ENCODE measurements at places on chromosomes 7 and 10. TPM values are rescaled to one million over a fixed set of nuclear protein-coding genes. Genes with fewer than 3 reads are reported as not detected.

The CALML5 gene
- not detected for total RNA-seq

The FRMPD2 gene
- 3.3 TPM for total RNA-seq

The PLPP4 gene
- 18.8 TPM for total RNA-seq

The CLRN3 gene
- not detected for total RNA-seq

The XRCC2 gene
- 2.9 TPM for total RNA-seq

The GLRX3 gene
- total RNA-seq, result 68.5 TPM

The CALCR gene
- under 0.01 TPM for total RNA-seq

The BLNK gene
- 0.41 TPM for total RNA-seq

The AGAP5 gene
- 12.2 TPM for total RNA-seq

The SFTPD gene
- 0.41 TPM for total RNA-seq

The LAMTOR4 gene
- 34.6 TPM for total RNA-seq

The FGL2 gene
- 2.9 TPM for total RNA-seq

The BBS9 gene
- total RNA-seq, result 91.3 TPM

The PLXDC2 gene
- 10.6 TPM for total RNA-seq

The NEUROG3 gene
- not detected for total RNA-seq

The HOXA7 gene
- not detected for total RNA-seq

The CDHR3 gene
- total RNA-seq, result 11.4 TPM

The ADAM8 gene
- 1.2 TPM for total RNA-seq

The CAV2 gene
- total RNA-seq, result 25.7 TPM

The ZPBP gene
- total RNA-seq, result 0.41 TPM

The ANKRD30A gene
- not detected for total RNA-seq

The TMEM178B gene
- 53.0 TPM for total RNA-seq

The PODXL gene
- total RNA-seq, result 9.4 TPM

The NRCAM gene
- 143 TPM for total RNA-seq

The PRSS2 gene
- total RNA-seq, result not detected

The NEBL gene
- total RNA-seq, result 64.0 TPM

The ZNF467 gene
- total RNA-seq, result 1.6 TPM

The IFRD1 gene
- 85.6 TPM for total RNA-seq

The THSD7A gene
- total RNA-seq, result 34.6 TPM

The COBL gene
- 2.4 TPM for total RNA-seq

The CADPS2 gene
- 9.8 TPM for total RNA-seq

The SUN3 gene
- not detected for total RNA-seq

The UNC5B gene
- total RNA-seq, result 2.9 TPM

The COL26A1 gene
- 14.3 TPM for total RNA-seq

The ZNF32 gene
- 59.9 TPM for total RNA-seq

The SCART1 gene
- total RNA-seq, result under 0.01 TPM
